ENCODE measurements at places on chromosomes 4 and X. TPM values are rescaled to one million over a fixed set of nuclear protein-coding genes. Genes with fewer than 3 reads are reported as not detected.

GRCh38 chrX:129800186-129800585, 20.4 kb downstream of the SASH3 start:
- DNase-seq, result no peak

PPBP gene
- 2.6 TPM for total RNA-seq

DNA sequence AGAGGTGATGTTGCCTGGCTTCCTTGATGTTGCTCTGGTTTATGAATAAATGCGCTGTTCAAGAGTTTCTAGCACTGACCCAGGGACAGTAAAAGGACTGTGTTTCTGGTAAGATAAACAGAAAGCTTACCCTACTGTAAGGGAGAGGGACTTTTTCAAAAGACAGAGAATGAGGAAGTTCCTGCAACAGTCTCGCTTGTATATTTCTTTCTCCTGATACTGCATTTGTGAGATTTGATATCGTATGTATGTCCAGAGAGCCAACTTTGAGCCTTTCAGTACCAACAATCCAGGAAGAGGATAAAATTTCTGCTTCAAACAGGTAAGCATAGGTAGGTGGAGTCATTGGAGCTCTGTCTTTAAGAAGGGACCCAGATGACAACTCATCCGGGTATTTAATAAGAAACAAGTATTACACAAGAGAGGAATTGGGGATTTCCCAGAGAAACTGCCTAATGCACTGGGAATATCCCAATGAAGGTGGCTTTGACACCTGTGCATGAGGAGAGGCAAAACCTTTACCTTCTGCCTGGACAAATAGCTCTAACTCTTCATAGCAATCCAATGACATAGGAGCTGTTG, 773 bp downstream of the DAPP1 start:
- DNase-seq, result no peak

- DNase-seq, result no peak
Measured at GRCh38 chrX:47181301-47181700, 12.3 kb upstream of the UBA1 start.

All from left lung (tissue), 14 donors.